Naive thymus-derived CD4-positive, alpha-beta T cell (primary cell): ENCODE measurements at places on chromosomes 12 and 14. TPM values are rescaled to one million over a fixed set of nuclear protein-coding genes. Genes with fewer than 3 reads are reported as not detected.

The NRIP2 gene
- polyA plus RNA-seq = 1.6 TPM

The FZD10 gene
- not detected for polyA plus RNA-seq

The TRHDE gene
- polyA plus RNA-seq = not detected

The KLRK1 gene
- polyA plus RNA-seq = 2.7 TPM

The PDE6H gene
- polyA plus RNA-seq = not detected

The ADAMTS20 gene
- not detected for polyA plus RNA-seq

The APOLD1 gene
- polyA plus RNA-seq = 0.25 TPM

The CCDC184 gene
- polyA plus RNA-seq = not detected

The LYZ gene
- 1.7 TPM for polyA plus RNA-seq

The CCDC60 gene
- not detected for polyA plus RNA-seq

The RTL1 gene
- not detected for polyA plus RNA-seq

The BBOF1 gene
- 4.8 TPM for polyA plus RNA-seq

The DACT1 gene
- polyA plus RNA-seq = 38.7 TPM

The FGF6 gene
- polyA plus RNA-seq = not detected
